ENCODE measurements at places on chromosomes 1 and 21.

GRCh38 chr1:223738465-223739365 is 26.4 kb downstream of the CAPN2 start:
- DNase-seq = no peak

DNA sequence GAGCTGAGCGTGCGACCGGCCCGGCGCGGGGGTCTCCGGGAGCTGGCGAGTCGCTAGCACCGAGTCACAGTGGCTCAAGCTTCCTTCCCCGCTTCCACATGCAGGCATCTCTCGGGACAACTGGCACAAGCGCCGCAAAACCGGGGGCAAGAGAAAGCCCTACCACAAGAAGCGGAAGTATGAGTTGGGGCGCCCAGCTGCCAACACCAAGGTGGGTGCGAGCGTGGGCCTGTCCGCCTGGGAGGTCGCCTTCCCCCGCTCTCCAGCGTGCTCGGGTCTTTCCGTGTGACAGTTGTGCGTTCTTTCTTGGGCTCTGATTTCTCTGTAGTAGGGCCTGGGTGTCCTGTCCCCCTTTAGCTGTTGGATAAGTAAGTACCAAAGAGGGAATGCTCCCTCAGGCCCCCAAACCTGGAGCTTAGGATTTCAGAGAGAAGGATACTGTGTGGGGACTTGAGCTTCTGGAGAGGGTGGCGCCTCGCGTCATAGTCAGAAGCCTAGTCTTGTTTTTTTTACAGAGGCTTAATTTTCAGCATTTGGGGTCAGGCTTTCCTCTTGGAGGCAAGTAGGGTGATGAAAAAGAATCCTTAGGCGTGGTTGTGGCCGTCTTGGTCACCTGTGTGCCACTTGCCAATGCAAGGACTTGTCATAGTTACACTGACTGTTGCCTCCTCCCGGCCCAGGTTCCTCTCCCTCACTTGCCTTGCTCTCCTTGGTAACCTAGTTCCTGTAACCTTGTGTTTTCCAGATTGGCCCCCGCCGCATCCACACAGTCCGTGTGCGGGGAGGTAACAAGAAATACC is 790 bp downstream of the RPS8 start:
- no peak for DNase-seq

DNA sequence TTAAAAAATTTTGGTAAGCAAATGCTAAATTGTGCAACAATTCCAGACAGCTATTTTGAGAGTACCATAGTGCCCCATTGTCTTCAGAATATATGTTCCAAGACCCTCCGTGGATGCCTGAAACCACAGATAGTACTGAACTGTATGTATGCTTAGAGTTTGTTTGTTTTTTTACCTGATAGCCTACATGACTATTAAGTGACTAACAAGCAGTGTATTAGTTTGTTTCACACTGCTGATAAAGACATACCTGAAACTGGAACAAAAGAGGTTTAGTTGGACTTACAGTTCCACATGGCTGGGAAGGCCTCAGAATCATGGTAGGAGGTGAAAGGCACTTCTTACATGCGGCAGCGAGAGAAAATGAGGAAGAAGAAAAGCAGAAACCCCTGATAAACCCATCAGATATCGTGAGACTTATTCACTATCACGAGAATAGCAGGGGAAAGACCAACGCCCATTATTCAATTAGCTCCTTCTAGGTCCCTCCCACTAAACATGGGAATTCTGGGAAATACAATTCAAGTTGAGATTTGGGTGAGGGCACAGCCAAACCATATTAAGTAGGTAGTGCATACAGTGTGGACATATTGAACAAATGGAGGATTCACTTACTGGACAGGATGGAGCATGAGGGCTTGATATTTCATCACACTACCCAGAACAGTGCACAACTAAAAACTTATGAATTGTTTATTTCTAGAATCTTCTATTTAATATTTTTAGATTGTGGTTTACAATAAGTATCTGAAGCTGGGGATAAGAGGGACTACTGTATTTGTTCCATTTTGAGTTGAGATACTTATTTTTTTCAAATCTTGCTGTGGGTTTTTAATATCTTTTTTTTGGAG is 78.5 kb downstream of the LHX9 start:
- DNase-seq = no peak

- DNase-seq = no peak
Measured at GRCh38 chr1:231867607-231868006, 241.0 kb downstream of the DISC1 start.

DNA sequence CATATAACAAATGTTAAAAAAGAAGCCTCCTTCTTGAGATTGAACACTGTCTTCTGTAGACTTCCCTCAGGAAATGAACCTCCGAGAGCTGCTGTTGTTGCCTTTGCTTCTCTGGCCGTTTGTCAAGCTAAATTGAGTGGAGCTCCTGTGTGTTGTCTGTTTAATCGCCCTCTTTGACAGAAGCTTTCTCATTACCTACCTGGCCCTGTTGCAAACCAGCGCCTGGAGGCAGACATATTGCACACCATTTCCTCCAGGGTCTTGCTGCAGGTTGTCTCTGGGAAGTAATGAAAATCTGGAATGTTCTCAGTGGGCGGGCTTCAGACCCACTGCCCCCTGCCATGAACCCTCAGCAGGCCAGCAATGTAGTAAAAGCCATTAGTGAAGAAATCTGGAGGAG is 83.3 kb downstream of the GABPA start:
- no peak for DNase-seq

DNA sequence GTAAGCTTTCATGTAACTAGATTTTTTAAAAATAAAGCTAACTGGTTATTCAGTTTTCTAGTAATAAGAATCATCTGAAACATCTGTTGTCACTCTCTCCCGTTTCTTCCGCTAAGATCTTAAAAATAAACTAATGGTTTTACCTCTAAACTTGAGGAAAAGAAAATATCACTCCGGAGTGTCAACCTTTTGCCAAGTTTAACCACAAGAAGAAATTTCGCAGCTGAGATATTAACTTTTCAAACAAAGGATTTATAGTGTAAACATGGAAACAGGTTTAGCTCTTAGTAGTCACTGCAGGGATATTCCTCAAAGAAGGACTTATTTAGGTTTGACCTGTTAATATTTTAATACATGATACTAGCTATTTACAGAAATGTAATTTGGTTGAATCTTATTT is 954.9 kb downstream of the ADGRL2 start:
- no peak for DNase-seq

All from activated CD4-positive, alpha-beta T cell treated with anti-CD3 and anti-CD28 coated beads, Interleukin-2, amount 50 U/mL, for 24 hours (primary cell).